ENCODE measurements at places on chromosomes 13 and 19.
A peak's percentile ranks its signal among the peaks of the same experiment; 100 is the strongest.

GRCh38 chr13:75995966-75996365 lies 359.8 kb downstream of the LMO7 start:
- no peak for DNase-seq

- DNase-seq = no peak
Measured at GRCh38 chr13:98975822-98976261, 2.0 kb downstream of the DOCK9 start.

GRCh38 chr13:93262729-93263345 lies 36.2 kb downstream of the GPC6 start:
- no peak for DNase-seq

DNA sequence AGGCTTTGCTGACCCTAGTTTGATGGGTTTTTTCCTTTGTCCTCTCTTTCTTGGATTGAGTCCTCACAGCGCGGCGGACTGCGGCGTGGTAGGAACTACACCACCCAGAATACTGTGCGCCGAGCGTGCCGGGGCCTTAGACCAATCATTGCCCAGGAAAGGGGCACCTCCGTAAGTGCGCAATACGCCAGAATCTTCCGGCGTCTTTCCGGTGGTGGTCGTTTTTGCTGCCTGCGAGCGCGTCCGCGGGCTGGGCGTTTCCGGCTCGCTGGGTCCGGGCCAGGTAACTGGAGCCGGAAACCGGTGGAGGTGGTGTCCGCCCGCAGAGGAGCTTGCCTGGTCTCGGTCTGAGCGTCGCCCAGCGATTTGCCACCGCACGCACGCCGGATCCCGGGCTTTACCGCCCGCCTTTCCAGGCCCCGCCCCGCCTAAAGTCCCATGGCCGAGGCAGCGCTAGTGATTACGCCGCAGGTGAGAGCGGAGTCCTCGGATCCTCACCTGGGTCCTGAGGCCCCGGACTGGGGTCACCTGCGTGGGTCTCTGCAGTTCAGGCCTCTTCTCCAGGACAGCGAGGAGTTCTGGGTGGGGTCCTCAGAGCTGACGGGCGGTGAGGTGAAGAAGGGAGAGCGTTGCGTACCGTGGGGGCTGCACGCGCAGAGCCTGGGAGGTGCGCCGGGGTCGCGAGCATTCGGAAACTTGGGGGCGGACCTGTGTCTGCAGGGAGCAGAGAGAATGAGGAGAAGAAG lies at the start of gene ZNF549:
ZNF549 (plus strand) TSS at position 221 of the 746 bp plus-strand sequence; CDS start at position 439, 218 bp downstream.
- DNase-seq = peak; percentile 97

DNA sequence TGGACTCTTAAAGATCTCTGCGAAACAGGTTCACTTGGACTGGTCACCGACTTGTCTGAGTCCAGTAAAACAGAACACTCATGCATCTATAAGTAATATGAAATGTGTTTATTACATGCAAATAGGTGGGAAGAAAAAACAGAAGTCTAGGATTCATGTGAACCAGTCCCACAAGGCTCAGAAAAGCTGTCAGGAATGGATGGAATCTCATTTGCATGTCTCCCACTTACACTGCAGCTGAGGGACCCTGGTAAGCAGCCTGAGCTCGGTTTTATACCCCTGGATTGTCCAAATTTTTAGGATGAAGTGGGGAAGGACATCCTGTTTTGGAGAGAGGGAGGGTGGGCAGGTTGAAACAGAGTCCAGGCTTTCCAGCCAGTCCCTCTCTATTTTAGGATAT lies 1545.1 kb upstream of the PCDH20 start:
- no peak for DNase-seq

- no peak for DNase-seq
Measured at GRCh38 chr13:26976313-26976712, 195.3 kb downstream of the USP12 start.

DNA sequence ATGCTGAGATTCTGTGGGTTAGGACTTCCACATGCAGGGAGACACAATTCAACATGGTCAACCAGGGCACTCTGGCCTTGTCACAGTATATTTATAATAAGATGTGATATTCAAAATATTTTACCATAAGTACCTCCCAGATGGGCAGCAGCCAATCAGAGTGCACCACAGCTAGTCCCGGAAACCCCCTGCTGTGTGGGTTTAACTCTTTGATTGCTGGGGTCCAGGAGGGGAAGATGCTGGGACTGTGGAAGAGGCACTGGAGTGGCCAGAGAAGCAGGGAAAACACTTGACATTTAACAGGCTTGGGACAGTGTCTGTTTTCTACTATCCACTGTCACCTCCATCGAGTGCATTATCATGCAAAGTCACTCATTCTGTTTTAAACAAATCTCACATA lies 99.0 kb downstream of the MBNL2 start:
- no peak for DNase-seq

- DNase-seq = no peak
Measured at GRCh38 chr13:82370316-82370715, 1512.0 kb downstream of the SLITRK1 start.

DNA sequence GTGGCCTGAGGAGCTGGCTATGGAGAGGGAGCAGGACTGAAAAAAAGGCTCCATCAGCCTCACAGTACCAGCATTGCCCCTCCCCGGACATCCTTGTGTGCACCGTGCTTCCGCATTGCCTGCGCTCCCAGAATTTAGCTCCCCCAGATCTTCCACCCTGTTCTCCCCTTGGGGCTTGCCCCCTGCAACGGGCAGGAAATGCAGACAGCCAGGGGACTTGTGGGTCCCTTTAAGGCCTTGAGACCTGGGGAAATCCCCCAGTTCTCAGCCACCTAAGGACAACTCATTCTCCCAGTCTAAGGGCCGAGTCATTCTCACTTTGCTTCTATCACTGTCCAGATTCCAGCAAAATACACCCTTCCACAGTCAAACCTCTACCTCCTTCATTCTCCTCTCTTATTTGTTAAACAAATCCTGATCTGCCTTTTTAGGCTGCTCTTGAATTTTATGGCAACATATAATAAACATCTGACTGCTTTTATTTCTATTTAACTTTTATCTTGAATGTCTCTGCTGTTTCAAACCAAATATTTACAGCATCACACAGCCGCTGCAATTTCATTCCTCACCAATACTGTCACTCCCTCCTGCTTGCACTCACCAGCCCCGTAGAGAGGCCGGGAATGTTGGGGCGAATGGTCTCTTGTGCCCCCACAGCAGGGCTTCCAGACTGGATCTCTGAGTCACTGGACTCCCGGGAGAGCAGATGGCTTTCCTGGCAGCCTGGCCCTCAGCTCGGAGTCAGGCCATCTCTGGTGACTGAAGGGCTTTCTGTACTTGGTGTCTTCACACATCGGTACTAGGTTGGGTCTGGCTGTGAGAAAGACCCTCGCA lies 221.9 kb downstream of the TSHZ3 start:
- no peak for DNase-seq

- DNase-seq = no peak
Measured at GRCh38 chr19:30371161-30371836, 885 bp upstream of the ZNF536 start.

GRCh38 chr19:39749981-39750380 lies 12.2 kb upstream of the CLC start:
- no peak for DNase-seq

DNA sequence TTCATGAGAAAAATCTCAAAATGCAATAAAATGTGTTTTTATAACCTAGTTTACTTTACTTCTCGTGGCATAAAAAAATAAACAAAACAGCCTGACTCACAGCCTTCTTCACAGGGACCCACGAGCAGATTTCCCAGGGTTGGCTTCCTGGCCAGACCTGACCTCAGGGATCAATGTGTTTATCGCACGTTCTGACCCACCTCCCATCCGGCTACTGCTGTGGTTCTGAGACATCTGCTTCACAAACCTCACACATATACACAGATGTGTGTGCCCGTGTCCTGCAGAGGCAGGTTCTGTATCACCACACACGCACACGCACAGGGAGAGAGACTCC lies 118.3 kb downstream of the COL4A2 start:
- DNase-seq = no peak

DNA sequence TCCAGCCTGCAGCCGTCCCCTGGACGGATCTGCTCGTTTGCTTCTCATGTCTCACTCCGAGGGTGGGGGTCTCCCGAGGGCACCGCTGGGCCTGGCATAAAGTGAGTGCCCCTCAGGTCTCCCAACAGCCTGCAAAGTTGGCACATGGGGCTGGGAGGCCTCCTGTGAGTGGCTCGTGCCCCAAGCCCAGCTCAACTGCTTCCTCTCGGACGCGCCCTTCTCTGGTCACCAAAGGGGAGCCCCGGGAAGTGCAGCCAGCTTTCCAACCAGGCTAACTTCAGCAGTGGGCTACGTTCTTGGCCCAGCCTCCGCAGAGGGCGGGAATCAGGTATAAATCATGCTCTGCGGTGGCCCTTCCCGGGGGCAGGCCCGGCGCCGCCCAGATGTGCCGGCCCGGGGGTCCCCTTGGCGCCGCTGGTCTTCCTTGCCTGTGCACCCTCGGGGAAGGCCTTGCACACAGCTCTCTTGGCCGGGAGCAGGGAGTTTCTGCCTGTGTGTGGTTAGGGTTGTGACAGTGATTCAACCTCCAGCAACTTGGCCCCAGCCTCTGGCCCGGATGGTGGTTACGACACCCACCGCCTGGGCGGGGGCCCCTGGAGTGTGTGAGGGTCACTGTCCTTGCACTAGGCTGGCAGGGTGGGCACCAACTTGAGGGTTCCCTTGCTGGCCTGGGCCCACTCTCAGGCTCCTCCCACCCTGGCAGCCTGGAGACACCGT lies 20.7 kb downstream of the CEBPG start:
- no peak for DNase-seq

DNA sequence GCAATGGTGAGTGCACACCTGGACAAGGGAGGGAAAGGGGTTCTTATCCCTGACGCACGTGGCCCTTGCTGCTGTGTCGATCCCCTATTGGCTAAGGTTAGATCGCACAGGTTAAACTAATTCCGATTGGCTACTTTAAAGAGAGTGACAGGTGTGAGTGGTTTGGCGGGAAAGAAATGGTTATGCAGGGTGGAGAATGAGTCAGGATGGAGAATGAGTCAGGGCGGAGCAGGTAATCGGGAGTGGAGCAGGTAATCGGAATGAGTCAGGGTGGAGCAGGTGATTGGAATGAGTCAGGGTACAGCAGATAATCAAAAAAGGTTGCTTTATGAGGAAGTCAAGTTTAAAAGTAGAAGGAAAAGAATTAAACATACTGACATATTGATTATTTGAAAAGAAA lies 24.4 kb upstream of the SIAH3 start:
- peak; percentile 39 for DNase-seq

- no peak for DNase-seq
Measured at GRCh38 chr19:43667876-43668405, 2.0 kb downstream of the PLAUR start.

- no peak for DNase-seq
Measured at GRCh38 chr19:6095760-6096159, 14.5 kb downstream of the RFX2 start.

DNA sequence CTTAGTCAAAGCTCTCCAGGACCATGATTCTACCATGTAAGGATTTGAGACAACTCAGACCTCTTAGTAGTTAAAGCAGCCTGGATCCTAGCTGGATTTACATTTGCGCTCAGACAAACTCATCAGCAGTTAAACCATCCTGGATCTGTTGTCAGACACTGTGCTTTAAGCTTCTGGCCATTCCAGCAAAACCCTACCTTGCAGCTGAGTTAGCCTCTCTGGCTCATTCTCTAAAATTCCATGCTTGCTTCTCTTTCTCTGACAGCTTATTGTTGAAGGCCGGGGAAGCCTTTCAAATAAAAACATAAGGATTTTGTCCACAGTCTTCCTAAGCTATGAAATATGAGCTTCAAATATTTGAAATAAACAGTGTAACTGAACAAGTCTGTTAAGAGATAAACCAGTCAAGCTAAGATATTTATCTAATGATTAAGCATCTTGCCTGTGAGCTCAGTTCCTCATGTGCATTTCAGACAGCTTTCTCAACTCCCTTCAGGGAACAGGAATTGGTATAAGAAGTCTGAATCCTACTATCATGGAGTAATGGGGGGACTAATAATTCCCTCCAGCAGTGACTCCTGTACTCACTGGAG lies 89.3 kb downstream of the SLAIN1 start:
- DNase-seq = no peak

DNA sequence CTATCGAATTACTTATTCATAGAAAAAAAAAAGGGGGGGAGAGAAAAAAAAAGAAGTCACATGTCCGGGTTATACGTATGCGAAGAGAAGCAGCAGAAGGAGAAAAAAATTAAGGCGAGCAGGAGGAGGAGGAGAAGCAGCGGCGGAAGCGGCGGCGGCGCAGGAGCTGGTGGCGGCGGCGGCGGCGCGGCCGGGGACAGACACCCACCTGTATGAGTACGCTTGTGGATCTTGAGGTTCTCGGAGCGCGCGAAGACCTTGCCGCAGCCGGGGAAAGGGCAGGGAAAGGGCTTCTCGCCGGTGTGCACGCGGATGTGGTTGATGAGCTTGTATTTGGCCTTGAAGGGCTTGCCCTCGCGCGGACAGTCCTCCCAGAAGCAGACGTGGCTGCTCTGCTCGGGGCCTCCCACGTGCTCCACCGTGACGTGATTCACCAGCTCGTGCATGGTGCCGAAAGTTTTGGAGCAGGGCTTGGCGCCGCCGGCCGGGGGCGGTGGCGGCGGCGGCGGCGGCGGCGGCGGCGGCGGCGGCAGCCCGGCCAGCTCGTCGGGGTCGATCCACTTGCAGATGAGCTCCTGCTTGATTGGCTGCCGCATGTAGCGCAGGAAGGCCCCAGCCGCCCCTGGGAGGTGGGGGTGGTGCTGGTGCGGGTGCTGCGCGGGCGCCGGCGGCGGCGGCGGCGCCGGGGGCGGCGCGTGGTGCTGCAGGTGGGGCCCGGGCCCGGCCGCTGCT lies 1.5 kb downstream of the ZIC5 start:
- DNase-seq = no peak

GRCh38 chr19:3970313-3970807 lies 539 bp downstream of the DAPK3 start:
- no peak for DNase-seq

DNA sequence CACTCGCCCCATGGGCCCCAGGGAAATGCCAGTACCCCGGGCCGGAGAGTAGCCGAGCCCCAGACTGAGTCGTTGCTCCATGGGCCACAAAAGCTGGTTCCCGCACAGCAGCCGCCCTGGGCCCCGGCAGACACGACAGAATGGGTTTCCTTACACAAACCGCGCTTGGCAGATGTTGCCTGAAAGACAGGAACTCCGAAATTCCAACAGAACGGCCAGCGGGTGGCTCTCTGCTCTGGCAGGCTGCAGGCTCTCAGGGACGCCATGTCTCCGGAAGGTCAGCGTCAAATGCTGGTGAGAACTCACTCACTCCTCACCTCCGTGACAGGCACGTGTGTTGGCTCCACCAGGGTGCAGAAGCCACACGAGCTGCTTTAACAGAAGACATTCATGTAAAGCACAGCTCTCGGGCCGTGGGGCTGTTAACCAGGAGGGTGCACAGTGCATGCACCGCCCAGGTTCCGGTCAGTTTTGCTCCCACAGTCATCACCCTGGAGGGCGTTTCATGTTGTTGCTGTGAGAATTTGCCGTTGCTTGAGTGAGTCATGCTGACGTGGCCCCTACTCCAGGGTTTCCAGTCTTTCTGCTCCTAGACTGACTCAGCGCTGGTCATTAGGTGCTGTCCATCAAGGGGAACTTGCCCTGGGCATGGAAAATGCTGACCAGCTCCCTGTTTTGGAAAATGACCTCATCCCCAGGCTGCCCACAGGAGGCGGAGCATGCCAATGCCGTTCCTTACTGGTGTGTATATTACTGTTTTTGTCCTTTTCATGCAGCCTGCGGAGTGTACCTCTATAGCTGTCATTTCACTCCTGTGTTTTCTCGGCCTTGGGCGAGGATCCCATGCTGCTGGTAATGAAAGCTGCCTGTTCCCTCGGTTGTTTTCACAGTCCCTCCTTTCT lies 44.8 kb downstream of the ANKRD10 start:
- peak; percentile 98 for DNase-seq

Data from esophagus muscularis mucosa (tissue), 4 donors.